ENCODE measurements at places on chromosomes 5 and 9.

DNA sequence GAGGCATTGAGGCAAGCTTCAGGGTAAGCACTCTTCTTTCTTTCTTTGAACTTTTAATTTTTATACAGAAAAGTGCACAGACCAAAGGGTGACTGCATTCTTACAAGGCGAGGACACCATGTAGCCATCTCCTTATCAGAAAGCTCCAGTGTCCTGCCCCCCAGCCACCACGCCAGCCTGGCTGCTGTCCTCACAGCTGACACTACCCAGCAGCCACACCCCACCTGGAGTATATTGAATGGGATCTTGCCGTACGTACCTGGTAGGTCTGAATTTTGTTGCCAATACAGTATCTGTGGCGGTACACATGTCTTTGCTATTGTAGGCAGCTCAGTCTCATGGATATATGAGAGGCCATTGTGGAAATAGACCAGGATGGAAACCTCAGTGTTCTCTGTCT, 284.0 kb upstream of the IRX2 start:
- DNase-seq = no peak

GRCh38 chr9:133134388-133135145, 13.5 kb upstream of the RALGDS start:
- no peak for DNase-seq

- no peak for DNase-seq
Measured at GRCh38 chr5:106691701-106692100, 979.0 kb downstream of the EFNA5 start.

DNA sequence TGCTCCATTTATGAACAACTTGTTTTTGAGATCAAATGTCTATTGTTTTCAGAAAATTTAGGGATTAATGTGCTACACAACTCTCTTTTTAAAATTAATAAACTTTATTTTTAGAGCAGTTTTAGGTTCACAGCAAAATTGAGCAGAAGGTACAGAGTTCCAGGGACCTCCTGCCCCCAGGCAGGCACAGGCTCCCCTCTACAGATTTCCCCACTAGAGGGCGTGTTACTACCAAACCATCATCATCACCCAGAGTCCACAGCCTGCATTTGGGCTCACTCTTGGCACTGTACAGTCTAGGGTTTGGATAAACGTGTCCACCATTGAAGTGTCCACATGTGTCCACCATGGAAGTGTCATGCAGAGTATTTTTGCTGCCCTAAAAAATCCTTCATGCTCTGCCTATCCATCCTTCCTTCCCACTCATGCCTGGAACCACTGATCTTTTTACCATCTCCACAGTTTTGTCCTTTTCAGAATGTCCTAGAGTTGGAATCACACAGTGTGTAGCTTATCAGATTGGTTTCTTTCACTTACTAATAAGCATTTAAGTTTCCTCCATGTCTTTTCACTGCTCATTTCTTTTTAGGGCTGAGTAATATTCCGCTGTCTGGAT, 61.7 kb downstream of the MRPL36 start:
- DNase-seq = peak; percentile 5

DNA sequence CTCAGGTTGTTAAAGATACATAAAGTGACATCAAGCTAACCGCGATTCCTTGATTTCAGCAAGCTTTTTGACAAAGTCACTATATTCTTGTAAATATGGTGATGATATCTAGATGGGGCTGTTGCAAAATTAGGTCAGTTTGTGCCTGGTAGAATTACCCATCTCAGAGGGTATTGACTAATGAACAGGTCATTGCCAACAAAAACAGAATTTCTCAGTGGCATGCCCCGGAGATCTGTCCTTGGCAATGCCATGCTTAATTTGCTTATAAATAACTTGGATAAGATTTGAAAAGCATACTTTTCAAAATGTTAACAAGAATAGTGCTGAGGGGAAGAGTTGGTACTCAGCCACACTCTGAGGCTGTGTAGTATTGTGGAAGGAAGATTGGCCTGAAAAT, 783.3 kb upstream of the SEMA6A start:
- no peak for DNase-seq

- DNase-seq = no peak
Measured at GRCh38 chr9:15743512-15743911, 190.7 kb downstream of the CCDC171 start.

DNA sequence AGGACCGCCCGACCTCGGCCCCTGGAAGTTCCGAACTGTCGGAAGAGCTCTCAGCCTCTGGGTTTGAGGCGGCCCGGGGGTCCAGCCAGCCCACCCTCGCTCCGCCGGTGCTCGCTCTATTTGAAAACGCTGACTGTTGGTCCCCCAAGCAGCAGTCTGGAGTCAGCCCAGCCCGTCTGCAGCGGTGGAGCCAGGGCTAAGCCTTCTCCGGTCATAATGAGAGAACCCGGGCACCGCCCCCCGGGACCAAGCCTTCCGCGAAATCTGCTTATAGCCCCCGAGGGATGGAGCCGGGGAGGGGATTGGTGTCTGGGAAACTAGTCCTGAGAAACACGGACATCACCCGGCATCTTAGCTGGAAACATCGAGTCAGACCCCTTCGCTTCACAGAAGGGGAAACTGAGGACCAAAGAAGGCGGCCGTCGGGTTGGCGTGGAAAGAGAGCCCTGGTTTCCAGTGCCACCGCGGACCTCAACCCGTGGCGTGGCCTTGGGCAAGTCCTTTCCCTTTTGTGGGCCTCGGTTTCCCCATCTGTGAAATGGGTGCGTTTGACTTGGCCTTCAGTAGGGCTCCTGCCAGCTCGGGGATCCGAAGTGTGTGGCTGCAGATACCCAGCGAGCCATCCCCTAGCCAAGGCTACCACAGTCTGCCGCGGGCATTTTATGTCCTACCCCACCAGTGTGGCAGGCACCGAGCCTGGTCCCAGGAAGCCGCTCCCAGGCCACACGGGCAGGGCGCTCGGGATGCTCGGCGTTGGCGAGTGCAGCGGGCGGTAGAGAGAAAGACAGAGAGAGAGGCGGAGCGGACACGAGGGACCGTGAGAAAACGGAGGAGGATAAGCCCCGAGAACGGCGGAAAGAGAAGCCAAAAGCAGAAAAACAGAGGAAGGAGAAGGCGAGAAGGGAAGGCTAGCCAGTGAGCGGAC, 857 bp downstream of the ADAM19 start:
- no peak for DNase-seq

- no peak for DNase-seq
Measured at GRCh38 chr5:109723606-109724005, 33.9 kb downstream of the MAN2A1 start.

- peak; percentile 51 for DNase-seq
Measured at GRCh38 chr9:126398403-126399058, 71.9 kb downstream of the MVB12B start.

- no peak for DNase-seq
Measured at GRCh38 chr5:139524446-139524845, 36.7 kb upstream of the UBE2D2 start.

DNA sequence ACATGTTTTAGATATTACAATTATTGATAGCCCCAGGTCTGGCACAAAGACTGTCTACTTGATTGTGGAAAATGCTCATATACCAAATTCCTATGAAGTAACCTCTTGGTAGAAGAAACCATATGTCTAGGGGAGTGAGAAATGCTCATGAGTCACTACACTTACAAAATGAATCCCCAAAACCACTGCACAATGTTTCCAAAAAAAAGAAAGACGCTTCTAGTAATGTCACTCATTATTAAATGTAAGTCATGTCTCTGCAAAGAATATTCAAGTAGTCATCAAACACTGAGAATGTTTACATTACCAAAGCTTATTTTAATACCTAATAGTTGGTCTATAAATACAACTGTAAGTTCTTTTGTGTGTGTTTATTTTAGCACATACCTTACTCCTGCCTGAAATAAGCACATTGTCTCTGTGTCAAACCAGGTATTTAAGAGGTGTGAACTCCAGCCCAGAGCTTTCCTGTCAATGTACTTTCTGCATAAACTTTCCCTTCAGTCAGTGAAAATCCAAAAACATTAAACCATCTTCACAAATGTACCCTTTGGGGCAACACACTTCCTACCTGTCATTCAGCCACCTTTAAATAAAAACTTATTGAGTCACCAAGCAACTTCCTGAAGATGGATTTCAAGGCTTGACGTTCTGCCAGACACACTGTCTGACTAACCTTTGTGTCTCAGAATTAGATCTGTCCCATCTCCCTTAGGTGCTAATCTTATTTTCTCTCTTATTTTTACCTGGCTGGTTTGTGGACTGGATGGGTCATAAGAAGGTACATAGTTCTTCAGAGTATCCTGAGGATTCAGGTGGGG, 194.0 kb downstream of the NFIB start:
- DNase-seq = no peak

- no peak for DNase-seq
Measured at GRCh38 chr5:125703616-125704015, 719.6 kb upstream of the GRAMD2B start.

- DNase-seq = no peak
Measured at GRCh38 chr5:99063737-99064136, 134.9 kb upstream of the CHD1 start.

- DNase-seq = no peak
Measured at GRCh38 chr9:37383393-37383792, 39.1 kb upstream of the GRHPR start.

DNA sequence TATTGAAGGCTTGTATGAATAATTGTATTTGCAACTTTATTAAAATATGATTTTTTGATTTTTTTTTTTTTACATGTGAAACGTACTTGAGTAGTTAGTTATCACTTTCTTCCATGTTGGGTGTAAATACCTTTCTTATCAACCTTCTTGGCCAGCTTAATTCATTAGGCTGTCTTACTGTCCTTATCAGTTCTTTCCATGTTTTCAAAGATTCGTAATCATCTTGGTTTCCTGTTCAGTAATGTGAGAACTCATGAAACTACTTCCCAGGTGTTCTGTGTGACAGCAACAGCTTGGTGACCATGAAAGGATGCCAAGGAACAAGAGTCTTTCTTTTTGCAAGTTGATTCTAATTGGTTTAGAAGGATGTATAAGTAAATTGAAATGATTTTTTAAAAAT, 100.0 kb downstream of the ADGRV1 start:
- no peak for DNase-seq

DNA sequence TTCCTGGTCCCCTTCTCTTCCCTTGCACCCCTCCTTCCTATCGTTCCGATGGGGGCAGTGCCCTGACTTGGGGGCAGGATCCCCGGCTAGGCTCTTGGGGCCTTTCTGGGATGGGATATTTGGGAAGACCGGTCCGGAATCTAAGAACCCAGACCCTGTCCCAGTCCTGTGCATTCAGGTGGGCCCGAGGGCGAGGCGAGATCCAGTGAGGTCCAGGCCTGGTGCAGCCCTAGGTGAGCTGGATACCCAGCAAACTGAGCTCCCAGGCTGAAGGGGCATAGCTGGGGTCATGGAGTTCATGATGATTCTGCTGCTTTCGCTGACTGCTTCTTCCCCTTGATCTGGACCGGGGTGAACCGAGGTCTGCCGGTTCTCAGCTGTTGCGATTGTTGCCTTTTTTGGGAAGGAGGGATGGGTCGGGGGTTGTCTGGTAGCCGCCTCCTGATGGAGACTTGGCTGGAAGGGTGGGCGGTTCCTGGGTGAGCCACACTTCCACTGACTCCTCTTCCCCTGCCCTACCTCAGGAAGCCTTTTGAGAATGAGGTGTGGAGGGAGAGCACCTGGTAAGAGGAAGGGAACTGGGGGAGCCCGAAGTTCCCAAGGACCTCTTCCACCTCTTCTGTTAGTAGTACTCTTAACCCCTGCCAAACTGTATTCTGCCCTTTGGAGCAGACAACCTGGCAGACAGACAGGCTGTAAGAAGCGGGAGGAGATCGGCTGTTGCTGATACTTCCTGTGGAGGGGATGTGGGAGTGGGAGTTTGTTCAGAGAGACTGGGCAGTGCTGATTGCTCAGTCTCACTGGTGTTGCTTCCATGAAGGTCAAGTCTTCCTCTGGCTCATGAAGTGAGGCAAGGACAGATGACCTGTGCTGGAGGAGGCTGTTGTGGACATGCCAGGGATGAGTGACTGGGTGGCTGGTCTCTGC, 1.0 kb downstream of the LRRC8A start:
- DNase-seq = no peak

DNA sequence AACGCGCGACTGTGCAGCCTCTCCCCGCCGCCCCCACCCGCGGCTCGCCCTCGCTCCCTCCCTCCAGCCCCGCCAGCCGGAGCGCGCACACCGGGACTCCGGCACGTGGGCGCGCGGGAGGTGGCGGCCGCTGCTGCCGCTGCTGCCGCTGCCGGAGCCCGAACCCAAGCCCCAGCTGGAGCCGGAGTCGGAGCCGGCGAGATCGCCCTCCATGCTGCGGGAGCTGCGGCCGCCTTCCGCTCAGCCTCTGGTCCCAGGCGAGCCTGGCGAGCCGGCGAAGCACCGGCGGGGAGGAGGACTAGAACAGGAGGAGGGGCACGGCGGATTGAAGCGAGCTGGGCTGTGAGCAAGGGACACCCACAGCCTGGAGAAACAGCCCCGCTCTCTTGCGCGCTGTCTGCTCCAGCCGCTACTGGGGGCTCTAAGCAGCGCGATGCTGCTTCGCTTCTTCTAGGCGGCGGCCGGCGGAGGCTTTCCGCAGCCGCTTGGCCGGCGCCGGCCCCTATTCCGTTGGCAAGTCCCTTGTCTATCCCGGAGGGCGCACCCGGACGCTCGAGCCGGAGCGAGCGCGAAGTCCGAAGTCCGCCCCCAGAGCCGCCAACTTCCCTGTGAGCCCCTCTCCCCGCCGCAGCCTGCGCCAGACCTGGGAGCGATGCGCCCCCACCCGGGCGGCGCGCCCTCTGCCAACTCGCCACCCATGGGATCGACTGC, 598.7 kb upstream of the SGCD start:
- DNase-seq = no peak

- DNase-seq = no peak
Measured at GRCh38 chr5:123089914-123090660, 1.0 kb downstream of the PRDM6 start.

DNA sequence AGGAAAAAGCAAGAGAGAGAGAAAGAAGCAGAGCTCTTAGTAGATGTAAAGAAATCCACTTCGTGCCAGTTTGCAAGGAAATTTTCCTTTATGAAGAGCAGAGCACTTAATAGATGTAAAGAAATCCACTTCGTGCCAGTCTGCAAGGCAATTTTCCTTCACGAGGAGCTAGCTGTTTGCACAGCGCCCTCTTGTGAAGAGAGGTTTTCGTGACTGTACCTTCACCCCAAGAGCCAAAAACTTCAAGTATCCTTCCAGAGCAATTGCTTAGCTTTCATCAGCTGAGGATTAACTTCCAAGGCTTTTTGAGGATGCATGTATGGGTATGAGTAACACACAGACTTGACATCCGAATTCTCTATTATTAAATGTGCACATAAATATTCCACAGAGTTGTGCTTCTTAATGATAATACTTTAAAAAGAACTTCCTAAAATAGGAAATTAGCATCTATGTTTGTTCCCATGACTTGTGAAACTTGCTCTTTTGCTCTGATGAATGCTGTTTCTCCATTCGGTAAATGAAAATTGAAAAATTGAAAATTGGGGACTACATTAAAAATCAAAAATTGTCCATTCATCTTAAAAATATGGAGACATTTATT, 525.6 kb downstream of the PDE4D start:
- DNase-seq = no peak
